Head of caudate nucleus (tissue), 42 donors: ENCODE measurements at places on chromosomes 3 and 15.

DNA sequence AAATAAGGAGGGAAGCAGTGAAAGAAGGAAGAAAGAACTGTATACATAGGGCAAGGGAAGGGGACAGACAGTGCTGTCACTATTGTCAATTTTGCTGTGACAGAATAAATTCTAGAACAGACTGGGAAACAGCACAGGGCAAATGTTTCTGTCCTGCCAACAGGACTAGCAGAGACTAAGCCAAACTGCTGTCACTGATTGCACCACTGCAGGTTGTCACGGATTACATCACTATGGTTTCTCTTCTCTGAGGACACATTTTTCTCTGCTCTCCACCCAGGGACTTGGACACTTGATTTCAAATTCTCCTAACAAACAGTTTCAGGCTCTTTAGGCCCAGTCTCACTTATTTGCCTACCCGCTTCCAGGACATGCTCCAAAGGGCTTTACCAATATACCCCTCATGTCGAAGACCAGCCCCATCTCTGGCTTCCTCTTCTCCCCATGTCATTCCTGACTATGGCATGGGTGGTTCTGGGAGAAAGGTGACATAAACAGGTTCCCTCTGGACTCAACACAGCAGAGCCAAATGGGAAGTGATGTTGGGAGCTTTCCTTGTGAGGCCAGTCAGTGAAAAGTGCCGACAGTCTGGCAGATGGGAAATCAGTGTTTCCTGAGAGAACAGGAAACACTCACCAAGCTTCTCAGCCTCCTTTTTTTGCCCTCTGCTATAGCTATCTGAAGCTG is 70.2 kb upstream of the ST3GAL6 start:
- no peak for DNase-seq

GRCh38 chr3:141326626-141327025 is 41.7 kb upstream of the ZBTB38 start:
- DNase-seq: no peak

DNA sequence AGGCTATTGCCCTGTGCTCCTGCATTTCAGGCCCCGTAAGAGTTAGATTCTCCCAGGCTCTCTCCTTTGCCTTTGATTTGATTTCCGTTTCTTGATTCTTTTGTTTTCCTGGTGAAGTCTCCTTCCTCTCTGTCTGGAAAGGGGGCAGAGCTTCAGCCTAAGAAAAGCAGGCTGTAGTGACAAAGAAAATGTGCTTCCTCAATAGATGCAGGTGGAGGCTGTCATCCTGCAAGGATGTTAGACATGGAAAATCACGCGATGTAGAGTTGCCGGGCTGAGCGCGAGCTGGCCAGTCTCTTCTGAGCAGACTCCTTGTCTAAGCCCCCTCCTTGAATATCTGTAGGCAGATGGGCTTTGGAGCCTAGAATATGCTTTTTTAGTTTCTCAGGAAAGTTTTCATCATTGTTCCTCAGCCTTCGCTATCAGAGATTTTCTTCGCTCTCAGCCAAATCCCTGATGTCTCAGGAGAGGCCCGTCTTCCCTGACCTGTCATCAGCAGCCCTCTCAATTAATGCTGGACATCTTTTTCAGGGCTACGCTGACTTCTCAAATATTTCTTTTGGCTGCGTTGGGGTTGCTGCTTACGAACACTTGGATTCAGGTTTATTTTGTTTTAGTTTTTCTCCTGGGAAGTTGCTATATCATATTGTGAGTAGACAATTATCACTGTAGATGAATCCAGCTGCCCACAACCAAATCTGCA is 163.6 kb downstream of the ITPR1 start:
- no peak for DNase-seq

DNA sequence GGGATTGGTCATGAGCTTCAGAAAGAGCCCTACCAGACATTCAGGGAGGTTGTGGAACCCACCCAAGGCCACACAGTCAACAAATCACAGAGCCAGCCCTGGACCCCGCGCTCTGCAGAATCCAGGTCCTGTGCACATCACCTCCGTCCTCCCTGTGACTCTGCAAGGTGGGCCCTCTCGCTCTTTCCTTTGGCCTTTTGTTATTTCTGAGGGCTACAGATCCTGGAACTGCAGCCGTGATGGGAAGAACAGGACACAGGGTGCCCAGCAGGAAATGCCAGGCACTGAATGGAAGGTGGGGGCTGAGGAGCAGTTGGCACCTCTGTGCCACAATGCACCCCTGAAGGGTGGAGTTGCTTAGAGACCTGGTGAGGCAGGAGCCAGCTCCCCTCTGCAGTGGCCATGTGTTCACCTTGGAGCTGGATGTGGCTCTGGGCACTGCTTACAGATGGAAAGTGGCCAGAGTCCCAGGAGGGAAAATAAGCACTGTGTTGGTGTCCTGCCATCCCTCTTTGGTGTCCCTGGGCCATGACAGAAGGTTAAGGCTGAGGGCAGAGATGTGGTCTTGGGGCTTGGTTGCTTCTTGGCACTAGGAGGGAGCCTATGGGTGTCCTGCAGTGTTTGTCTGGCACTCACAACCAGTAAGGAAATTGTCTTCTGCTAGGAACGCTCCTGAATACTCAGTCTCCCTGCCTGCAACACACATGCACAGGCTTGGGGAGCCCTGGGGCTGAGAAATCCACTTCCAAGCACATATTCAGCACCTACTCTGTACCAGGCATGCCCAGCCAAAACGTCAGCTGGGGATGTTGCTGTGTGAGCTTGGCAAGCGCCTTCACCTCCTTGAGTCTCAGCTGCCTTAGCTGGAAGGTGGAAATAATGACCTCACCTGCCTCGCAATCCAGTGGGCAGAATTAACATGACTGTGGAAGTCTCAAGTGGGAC is 98.0 kb upstream of the SLC6A6 start:
- no peak for DNase-seq

- no peak for DNase-seq
Observed at GRCh38 chr3:118782755-118783202, 251.9 kb downstream of the IGSF11 start.

DNA sequence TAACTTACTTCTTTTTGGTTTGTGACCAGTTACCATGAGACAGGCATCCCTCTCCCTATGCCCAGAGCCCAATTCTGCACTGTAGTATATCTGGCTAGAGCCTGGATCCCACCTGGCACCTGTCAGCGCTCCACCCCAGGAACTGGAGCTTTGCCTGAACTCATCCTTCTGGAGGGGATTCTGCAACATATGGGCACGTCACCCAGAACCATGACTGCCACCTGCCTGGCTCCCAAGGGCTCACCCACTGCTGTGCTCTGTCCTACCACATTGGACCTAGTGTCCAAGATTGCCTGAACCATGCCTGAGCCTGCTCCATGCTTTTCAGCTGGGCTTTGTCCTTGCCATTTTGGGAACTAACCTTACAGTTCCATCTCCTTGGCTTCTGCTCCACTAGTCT is 21.1 kb upstream of the GAP43 start:
- DNase-seq: no peak

DNA sequence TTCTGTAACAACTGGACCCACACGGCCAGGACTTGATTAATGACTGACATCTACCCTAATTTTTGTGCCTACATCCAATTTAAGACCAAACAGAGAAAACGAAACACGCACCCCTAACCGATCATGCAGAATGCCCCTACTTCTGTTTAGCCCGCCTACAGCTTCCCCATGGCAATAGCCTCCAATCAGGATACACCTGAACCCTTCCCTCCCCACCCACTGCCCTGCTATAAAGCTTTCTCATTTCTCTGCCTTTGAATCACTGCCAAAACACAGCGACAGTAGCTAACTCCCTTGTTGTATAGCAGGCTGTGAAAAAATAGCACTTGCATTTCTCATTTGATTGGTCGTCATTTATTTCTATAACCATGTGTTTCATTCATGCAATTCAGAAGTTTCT is 45.2 kb upstream of the DPPA4 start:
- no peak for DNase-seq

DNA sequence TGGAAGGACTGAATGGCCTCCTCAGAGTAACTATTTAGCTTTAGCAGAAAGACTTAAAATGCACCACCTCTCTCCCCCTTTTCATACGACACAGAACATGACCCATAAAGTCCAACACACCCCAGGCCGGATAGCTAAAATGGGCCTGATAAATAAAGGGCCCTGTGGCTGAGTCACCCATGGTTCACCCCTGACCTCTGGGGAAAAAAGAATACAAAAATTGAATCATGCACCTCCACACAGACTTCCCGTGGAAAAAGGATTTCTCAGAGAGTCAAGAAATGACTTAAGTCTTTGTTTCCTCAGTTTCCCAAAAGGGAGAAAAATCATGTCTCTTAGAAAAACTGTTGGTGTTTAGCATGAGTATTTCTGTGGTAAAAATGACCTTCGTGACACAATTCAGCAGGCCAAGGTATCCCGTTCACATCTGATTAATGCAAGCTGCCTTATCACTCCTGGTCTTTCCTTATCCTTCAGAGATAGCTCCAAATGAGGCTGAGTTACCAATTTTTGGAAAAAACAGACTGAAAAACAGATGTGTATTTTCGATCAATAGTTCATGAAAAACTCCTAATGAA is 34.0 kb upstream of the ARHGEF3 start:
- DNase-seq: no peak

GRCh38 chr15:62521396-62521795 is 356.3 kb upstream of the C2CD4B start:
- no peak for DNase-seq

GRCh38 chr3:3145831-3146230 is 19.1 kb downstream of the TRNT1 start:
- no peak for DNase-seq

- DNase-seq: no peak
Observed at GRCh38 chr3:189748046-189748445, 116.9 kb downstream of the TP63 start.

DNA sequence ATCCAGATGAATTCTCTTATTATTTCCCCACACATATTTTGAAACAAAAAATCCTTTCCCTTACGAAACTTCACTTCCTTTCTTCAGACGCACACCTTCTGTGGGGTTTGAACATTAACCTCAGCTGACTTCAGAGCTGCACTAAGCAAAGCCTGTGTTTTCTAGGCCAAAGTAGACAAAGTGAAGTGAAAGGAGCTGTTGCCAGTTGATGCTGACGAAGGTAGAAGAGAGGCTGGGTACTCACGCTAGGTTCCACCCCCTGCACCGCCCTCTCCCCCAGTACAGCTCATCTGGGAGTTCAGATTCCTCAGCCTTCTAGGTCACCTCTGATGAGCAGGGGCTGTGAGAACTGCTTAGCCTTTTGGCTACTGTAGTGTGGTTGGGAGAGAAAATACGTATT is 24.1 kb downstream of the DUT start:
- no peak for DNase-seq

DNA sequence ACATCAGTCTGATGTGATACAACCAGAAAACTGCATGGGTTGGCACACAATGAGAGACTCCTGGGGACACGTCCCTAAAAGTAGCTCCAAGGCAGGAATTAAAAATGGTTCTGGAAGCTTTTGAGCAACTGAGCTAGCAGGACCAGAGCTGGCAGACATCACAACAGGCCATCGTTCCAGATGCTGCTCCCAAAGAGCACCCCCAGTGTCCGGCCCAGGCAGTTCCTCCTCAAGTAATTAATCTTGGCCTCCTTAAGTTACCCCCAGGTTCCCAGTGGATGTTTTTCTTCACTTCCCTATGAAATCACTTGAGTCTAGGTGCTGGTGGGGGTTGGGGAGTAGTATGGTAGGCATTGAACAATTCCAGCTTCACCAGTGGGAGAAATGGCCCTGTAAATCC is 711.6 kb downstream of the MECOM start:
- DNase-seq: no peak

- DNase-seq: no peak
Observed at GRCh38 chr3:51937611-51938450, 3.9 kb downstream of the RRP9 start.

DNA sequence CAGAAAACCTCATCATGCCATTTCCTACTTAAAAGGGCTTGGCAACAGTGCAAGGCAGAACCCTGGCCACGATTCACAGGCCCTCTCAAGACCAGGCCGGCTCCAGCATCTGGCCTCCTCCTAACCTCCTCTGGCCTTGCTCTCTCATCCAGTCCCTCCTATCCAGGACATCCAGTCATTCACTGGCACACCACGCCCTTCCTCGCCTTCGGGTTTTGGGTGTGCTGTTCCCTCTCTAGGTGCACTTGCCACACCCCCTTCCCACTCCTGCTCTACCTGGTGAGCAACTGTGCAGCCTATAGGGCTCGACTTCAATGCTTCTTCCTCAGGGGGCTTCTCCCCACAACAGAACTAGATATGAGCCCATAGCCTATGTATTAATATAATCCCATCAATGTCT is 317.1 kb downstream of the ARRDC4 start:
- no peak for DNase-seq

- DNase-seq: no peak
Observed at GRCh38 chr3:16506884-16507577, 6.5 kb downstream of the RFTN1 start.
